ENCODE measurements at places on chromosomes 6 and 20.
A peak's percentile ranks its signal among the peaks of the same experiment; 100 is the strongest.

DNA sequence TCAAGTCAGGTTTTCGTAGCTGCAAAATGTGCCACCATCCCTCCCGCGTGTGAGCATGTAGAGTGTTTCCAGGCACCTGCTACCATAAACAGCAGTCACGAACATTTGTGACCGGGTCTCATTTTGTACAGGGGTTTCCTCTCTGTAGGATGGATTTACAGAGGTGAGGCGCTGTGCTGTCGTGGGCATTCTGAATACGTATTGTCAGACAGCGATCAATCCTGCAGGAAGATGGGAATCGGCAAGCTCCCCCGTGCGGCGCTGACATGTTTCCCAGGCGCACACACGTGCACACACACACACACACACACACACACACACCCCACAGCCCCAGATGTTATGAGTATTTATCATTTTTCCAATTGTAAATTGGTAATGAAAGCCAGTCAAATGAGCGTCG, 15.8 kb downstream of the ANKRD60 start:
- no peak for DNase-seq

DNA sequence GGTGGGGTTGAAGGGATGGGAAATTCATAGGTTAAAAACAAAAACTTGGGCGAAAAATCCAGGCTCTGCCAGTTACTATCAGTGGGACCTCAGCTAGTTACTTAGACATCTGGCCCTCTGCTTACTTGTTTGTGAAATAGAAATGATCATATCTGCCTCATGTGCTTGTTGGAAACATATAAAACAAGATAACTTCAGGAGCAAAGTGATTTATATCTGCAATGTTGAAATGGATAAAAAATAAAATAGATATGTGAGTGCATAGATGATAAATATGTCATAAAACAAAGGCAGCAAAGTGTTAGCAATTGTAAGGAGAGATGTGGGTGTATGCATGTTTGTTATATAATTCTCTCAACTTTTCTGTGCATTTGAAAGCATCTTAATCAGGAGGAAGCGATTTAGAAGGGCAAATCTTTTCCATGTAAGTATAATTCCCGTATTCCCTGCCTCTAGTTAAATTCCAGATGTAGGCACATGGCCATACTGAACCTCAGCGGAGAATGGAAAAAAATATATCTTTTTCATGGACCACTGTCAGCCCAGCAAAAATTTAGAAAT, 579.0 kb upstream of the FLRT3 start:
- no peak for DNase-seq

DNA sequence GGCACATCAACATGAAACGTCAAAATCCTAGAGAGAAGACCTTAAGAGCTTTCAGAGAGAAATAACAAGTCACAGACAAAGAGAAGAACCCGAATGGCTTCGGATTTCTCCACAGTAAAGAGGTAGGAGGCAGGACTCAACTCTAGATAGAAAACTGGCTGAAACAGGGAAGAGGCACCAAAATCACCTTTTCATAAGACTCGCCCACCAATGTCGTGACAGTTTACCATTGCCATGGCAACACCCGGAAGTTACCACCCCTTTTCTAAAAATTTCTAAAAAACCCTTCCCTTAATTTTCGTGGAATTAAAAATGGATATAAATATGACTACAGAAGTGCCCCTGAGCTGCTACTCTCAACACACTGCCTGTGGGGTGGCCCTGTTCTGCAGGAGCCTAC, 12.3 kb upstream of the DEFB121 start:
- no peak for DNase-seq

DNA sequence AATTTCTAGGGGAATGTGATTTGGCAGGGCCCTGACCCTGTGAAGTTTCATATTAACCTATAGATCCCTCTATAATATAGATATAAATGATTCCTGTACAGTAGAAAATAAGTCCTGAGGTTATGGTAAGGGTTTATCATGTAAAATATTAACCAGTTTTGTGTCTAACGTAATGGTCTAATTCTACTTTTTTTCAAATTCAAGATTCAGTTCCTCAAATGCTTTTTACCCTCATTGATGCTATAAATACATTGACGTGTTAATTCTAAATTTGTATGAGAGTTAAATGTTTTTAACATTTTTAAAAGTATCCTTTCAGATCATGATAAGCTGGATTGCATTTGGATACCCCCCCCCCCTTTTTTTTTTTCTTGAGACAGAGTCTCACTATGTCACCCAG, 169.4 kb downstream of the MEI4 start:
- DNase-seq, result no peak

DNA sequence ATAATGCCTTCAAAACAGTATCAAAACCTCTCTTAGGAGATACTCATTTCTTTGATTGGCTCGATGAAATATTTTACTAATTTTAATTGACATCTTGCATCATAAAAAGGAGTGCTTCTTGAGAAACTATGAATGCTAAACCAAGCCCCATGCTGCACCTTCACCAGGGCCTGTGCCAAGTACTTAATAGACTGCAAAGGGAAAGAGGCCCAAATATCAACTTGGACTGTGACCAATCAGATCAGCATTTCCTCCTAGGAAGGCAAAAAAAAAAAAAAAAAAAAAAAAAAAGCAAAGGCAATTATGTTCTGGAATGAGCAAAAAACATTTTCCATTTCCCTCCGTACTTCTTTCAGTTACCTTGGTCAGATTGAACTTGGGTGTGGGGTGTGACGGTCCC, 253.0 kb upstream of the SOX4 start:
- DNase-seq, result no peak

DNA sequence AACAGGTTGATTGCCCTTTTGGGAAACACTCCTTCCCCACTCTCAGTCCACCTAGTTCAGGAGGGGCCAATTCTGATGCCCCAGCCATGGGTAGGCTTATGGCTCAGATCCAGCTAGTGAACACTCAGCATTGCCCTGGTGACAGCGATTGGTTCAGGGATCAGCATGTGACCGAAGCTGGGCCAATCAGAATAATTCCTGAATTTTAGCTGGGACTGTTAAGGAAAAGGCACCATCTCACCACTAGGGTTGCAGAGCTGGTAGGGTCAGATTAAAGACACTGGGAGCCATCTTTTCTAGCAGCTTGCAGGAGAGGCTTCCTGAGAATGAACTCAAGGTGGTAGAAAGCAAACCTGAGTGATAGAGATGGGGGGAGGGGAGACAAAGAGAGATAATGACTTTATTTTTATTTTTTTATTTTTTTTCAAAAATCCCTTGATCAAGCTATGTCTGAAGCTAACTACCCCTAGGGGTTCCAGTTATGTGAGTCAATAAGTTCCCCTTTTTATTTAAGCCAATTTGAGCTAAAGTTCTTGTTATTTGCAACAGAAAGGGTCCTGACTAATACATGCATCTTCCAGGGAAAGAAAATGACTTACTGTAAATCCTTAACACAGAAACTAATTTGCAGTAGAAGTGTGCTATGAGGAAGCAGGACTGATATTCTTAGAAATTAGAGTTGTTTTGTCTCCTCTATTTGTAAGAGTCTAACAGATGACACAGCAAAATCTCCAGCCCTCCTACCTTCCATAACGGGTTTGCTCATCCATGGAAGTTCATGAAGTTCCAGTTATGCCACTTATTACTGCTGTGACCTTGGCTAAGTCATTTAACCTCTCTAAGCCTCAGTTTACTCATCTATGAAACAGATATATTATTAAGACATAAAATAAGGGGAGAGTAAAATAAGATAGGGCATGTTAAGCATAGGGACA, 44.7 kb downstream of the EYA2 start:
- peak; percentile 53 for DNase-seq

DNA sequence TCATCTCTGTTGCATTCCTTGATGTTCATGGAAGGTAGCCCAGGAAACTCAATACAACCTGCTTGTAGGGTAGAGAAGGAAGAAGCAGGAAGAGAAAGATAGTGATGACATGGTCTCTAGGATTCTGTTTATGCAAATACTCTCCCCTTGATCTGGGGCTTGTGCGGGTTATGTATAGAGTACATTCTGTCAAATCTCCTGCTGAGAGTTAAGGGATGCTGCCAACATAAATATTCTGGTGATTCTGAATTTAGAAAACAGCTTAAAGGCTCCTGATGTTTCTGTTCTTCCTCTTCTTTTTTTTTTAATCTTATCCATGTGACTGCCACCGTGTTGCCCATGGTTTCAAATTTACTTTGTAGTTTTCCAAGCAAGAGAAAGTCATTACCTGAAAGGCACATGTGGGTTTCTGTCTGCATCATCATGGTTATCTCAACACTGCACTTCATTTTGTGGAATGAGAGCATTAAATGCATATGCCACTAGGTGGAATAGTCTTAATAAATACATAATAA, 150.6 kb downstream of the RPS12 start:
- DNase-seq, result no peak

GRCh38 chr20:57788936-57789613, 79.3 kb upstream of the PMEPA1 start:
- DNase-seq, result no peak

GRCh38 chr6:122381494-122382265, 17.8 kb upstream of the HSF2 start:
- peak; percentile 54 for DNase-seq

- no peak for DNase-seq
Observed at GRCh38 chr6:106152952-106153351, 66.8 kb downstream of the PRDM1 start.

GRCh38 chr6:78243519-78243918, 590.7 kb downstream of the MEI4 start:
- peak; percentile 49 for DNase-seq

- no peak for DNase-seq
Observed at GRCh38 chr6:101845172-101845571, 451.7 kb downstream of the GRIK2 start.

- no peak for DNase-seq
Observed at GRCh38 chr20:17916433-17916891, 52.1 kb downstream of the SNX5 start.

DNA sequence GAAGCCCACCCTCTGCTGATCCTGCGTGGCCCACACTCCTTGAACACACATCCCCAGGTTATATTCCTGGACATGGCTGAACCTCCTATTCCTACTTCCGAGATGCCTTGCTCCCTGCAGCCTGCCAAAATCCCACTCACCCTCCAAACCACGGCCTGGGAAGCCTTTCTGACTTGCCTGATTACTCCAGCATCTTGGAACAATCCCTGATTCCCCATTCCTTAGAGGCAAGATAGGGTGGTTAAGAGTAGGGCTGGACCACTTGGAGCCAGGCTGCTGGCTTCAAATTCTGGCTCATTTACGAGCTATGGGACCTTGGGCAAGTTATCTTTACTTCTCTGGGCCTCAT, 45.9 kb upstream of the CDH22 start:
- DNase-seq, result no peak

DNA sequence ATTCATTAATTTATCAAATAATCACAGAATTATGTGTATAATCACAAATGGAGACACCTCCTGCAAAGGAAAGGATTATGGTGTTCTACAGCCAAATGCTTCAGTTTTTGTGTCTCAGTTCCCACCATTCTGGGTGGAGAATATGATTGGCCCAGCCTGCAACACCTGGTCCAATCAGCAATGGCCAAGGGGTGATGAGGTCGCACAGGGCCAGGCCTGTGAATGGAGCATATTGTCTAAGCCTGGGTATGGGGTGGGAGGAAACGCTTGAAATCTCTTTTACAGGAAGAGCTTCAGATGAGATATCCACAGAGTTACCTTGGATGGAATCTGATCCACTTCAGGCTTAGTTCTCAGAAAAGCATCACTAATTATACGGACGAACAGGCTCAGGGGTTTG, 271.6 kb downstream of the DHX35 start:
- no peak for DNase-seq

GRCh38 chr6:111791415-111791814, 81.8 kb downstream of the FYN start:
- no peak for DNase-seq

DNA sequence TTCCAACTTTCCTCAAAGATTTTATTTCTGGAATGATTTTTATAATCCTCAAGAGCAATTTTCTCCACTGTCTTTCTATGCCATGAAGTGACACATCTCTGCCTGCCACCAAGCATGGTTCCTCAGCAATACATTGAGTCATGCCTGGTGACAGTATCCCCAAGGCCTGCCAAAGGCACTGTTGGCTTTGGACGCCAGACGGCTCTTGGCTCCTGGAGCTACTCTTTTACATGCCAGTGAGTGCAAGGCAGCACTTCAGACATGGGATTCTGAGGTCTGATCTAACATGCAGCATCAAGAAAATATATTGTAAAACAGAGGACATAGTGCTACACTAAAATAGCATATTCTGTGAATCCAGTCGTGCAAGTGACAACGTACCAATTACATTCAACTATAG, 20.1 kb upstream of the PLEKHG1 start:
- no peak for DNase-seq

DNA sequence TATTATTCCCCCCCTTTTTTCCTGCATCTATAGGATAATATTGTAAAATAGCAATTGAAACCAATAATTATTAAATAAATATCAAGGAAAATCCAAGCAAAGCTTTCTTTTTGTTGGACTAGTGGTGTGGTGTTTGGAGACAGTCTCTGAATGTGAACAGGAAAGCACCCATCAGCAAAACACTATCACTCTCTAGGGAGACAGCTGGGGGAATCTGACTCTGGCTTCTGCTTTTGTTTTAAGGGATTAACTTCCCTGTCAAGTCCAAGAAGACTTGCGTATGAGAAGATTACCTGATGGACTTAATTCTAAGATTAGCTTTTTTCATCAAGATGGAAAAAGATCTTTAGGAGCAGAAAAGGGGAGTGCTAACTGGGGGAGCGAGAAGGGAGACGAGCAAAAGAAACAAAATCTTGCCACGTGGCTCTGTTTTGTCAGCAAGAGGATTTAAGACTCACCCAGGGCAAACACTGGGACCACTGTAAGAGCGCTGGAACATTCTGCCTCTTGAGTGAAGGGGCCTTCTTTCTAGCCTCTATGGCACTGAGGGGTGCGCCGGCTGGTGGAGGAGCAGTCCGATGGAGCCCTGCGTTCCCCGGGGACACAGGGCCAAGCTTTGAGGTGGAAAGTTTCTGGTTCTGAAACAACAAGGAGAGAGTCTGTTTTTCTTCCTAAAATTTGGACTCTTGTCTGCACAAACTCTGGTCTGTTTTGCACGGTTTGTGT, 570 bp downstream of the TULP4 start:
- DNase-seq, result no peak

- DNase-seq, result no peak
Observed at GRCh38 chr20:63618291-63618980, 8.5 kb downstream of the GMEB2 start.

DNA sequence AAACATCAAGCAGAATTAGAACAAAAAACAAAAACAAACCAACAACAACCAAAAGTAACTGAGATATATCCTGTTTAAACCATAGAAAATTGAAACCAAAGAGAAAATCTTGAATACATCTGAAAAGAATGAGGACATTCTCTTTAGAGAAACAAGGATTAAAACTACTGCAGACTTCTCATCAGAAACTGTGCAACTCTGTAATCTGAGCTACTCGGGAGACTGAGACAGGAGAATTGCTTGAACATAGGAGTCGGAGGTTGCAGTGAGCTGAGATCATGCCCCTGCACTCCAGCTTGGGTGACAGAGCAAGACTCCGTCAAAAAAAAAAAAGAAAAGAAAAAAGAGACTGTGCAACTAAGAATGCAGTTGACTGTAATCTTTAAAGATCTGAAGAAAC, 153.4 kb downstream of the SYNDIG1 start:
- no peak for DNase-seq
